ENCODE measurements at places on chromosomes 1 and 21.

GRCh38 chr21:33945652-33946270 lies 30.2 kb upstream of the ATP5PO start:
- DNase-seq: no peak

DNA sequence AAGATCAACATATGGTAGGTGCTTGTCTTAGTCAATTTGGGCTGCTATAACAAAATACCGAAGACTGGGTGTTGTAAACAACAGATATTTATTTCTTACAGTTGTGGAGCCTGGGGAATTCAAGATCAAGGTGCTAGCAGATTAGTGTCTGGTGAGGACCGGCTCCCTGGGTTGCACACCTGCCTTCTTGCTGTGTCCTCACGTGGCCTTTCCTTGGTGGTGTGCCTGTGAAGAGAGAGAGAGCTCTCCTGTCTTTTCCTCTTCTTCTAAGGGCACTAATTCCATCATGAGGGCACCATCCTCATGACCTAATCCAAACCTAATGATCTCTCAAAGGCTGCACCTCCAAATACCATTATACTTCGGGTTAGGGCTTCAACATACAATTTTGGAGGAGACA lies 45.8 kb upstream of the ATF3 start:
- no peak for DNase-seq

DNA sequence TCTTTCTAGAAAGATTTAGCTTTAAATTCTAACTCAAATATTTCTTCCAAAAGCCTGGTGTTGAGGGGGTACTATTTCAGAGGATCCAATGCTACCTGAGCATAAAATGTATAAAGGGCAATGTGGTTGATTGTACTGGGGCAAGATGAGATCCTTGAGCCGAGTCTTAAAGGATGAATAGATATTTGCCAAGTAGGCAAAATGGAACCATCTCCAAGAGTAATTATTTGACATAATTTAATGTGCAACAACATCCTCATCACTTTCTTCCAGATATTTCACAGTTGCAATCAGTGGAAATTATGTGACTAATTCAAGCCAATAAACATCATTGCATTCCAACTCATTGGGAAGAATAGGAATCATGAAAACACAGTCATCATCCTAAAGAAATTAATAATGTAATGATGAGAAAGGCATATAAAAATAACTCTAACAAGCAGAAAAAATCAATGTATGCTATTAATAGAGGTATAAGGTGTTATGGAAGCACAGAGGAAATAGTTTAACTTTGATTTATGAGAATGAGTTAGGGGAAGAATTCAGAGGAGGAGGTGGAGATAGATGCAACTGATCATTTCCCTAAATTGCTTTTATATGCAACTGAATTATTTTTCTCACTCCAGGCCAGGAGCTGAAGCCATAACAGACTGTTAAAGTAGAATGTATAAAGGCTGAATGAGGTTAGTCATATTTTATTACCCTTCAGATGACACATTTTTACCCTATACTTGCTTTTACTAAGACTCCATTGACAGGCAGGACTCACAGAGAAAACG lies 30.0 kb upstream of the RGS4 start:
- no peak for DNase-seq

DNA sequence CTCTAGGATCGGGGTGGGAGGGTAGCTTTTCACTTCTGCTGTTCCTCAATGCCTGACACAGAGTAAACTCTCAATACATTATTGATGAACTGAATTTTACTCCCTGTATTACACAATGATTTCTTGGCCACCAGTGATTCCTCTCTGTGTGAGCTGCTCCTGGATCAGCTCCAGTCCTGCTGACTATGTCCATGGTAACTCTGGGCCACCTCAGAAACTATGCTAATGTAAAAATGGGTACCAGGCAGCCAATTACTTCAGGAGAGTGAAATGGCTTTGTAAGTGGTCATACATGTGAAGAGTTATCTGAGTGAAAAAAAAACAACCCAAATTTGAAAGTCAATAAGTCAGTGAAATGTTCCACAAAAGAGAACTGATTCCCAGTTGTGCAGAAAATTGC lies 311.0 kb downstream of the KCNH1 start:
- no peak for DNase-seq

- DNase-seq: no peak
These were observed 78.7 kb downstream of the FH start for GRCh38 chr1:241440904-241441303.

DNA sequence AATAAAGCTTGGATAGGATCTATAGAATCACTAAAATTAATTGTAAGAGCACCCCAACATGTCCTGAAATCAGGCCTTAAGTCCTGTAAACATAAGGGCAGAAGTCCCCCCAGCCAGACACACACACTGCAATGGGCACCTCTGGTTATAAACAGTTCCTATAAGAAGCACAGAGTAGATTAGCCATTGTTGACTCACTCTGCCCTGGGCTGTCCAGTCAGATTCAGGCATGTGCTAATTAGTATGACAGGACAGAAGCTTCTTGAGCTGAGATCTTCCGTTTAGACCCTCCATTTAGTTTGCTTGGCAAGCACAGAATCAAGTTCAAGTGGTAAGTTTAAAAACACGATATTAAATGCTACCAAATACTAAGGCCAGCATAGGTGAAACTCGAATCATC lies 11.8 kb upstream of the DENND1B start:
- DNase-seq: no peak
